B cell (primary cell): ENCODE measurements at places on chromosomes 6 and 20. TPM values are rescaled to one million over a fixed set of nuclear protein-coding genes. Genes with fewer than 3 reads are reported as not detected.

DNA sequence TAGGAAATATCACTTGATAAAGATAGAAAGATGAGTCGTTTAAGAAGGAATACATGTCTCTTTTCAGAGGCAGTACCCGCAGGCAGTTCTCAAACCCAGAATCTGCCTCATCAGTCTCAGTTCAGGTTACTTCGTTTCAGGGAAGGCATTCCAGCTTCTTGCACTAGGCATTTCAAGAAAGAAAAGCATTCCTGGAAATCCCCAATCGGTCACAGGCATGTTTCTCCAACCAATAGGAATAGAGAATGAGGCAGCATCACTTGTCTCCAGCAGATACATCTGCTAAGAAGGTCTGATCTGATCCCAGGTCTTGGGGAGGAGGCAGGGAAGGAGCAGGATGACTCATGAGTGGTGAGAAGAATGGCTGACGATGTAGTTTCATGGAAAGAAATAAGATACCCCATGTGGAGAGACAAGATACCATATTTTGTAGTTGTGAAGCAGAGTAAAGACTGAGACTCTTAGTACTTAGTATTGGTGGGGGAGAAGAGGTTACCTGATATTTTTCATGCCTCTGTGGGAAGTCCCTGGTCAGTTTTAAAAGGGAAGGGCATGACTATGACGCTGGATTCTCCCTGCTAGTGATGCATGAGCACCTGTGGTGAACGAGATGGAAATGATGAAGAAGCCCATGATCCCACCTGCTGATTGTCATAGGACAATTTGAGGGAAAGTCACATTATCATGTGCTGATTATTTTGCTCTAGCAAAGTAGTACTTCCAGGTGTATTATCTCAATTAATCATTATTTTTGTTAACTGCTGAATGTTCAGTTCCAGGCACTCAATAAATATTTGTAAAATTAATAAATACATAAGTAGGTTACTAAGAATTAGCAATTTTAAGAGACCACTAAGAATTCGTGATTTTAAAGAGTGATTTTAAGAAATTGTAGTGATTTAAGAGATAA lies 20.3 kb upstream of the HLA-DRB1 start:
- peaks cover 53% of the 10 kb centered on the region for H3K4me1 ChIP-seq
- H3K36me3 ChIP-seq, result no peaks in the 10 kb centered on the region
- H3K27ac ChIP-seq, result peak overlapping the region; percentile 99

Gene PIM1
- 99.7 and 102 TPM in 2 replicates for total RNA-seq

DNA sequence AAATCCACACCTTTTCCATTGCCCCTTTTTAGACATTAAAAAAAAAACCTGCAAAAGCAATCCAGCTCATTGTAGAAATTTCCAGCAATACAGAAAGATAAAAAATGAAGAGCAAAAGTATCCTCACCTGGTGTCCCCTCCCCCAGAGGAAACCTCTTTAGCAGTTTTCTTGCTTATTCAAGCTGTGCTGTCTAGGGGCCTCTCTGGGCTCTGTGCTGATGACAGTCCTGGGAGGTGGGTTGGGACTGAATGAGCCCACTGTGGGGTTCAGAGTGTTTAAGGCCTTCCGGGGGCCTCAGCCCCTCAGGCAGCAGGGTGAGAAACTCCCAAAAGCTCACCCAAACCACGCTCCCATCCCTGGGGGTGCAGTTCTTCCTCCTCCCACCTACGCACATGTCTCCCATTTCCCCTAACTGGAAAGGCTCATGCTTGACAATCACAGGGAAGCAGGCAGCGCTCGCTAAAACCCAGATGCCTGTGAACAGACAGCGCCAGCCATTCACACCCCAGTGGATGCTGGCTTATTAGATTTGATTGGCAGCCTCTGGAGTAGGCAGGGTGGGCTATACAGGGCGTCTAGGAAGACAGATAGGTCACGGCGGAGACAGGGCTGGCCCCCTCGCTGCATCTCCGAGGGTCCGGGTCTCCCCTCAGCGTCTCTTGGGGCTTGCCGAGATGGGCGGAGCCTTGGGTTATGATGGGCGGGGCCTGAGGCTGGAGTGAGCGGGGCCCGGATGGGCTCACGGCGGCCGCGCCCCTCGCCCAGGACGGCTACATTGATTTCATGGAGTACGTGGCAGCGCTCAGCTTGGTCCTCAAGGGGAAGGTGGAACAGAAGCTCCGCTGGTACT lies 4.6 kb downstream of the GUCA1A start:
- H3K4me3 ChIP-seq, result no peak overlapping the region
- H3K27me3 ChIP-seq, result peaks cover 16% of the 10 kb centered on the region
- H3K27ac ChIP-seq, result no peak overlapping the region
- H3K36me3 ChIP-seq, result no peaks in the 10 kb centered on the region

DNA sequence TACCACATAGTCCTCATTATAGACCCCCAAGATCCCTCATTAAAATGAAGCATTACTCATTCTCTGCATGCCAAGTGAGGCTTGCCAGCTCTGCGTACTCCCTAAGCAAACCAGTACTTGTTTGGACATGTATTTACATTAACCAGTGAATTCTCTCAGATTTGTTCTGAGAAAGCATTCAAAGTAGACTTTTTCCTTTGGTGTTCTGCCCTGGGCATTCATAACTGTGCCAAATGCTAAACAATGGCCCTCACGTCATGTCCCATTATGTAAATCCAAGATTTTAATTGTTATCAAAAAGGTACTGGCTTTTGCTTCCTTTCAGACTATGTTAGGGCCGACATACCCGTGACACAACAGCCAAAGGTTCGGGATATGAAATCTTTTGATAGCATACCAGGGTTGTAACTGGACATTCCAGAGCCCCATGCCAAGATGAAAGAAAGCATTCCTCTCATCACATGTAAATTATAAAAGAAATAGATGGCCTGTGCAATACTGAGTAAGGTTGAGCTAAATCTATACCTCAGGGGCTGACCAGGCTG lies 164.2 kb downstream of the ADAT2 start:
- no peak overlapping the region for H3K27ac ChIP-seq
- no peaks in the 10 kb centered on the region for H3K4me1 ChIP-seq
- H3K36me3 ChIP-seq, result no peaks in the 10 kb centered on the region
- no peaks in the 10 kb centered on the region for H3K27me3 ChIP-seq
- H3K4me3 ChIP-seq, result no peak overlapping the region

DNA sequence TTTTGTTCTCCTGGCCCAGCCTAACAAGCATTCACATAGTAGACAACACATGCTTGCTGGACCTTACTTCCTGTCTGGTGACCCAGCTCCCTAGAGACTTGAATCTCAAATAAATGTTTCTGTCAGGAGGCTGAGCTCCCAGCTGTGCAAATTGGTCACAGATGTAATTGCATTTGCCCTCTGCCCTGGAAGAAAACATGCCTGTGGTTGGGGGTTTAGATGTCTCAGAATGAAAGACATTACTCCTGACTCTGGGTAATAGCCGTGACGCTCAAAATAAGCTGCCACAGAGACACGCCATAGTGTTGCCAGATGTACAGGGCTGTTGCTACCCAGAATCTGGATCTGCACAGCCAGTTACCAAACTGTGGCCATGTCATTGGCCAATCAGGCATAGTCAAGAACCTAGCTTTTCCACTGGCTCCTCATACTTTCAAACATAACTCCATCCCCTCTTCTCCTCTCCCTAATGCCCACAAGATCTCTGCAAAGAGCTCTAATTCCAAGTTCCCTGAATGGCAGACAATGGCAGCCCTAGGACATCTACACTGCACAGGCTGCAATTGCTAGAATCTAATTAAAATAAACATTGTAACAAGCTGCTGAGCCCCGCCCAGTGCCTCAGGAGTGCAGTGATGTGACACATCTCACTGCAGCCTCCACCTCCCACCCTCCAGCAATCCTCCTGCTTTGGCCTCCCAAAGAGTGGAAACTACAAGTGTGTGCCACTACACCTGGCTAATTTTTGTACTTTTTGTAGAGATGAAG lies 32.8 kb upstream of the GMPR start:
- H3K4me3 ChIP-seq, result no peak overlapping the region
- no peaks in the 10 kb centered on the region for H3K27me3 ChIP-seq
- no peaks in the 10 kb centered on the region for H3K36me3 ChIP-seq
- H3K4me1 ChIP-seq, result peaks cover 21% of the 10 kb centered on the region
- peak; percentile 86 for DNase-seq

Gene SLC12A5
- 0.32 TPM in 1 of 2 replicates, not detected in the other for total RNA-seq

GRCh38 chr20:3865152-3865886 lies 18.7 kb downstream of the MAVS start:
- H3K4me1 ChIP-seq, result no peaks in the 10 kb centered on the region
- H3K27ac ChIP-seq, result no peak overlapping the region
- no peak for DNase-seq
- H3K36me3 ChIP-seq, result peaks cover 64% of the 10 kb centered on the region
- no peak overlapping the region for H3K4me3 ChIP-seq
- H3K27me3 ChIP-seq, result no peaks in the 10 kb centered on the region

Gene CALHM4
- total RNA-seq, result not detected in 2 replicates

DNA sequence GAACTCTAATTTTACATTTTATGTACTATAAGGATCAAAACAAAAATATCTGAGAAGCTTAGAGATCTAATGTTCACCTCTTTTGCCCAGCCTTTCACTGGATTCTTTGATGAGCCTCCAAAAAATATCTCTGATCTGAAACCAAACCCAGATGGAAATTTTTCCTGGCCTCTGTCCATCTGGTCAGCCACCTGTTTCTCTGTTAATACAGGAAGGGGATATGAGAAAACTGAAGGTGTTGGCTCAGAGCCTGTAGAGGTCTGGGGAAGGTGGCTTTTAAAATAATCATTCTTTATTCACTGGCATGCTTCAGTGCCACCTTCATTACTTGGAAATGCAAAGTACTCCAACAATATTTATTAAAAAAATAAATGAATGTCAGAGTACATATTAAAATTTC lies 8.5 kb upstream of the MCM3 start:
- H3K36me3 ChIP-seq, result no peaks in the 10 kb centered on the region
- H3K27ac ChIP-seq, result no peak overlapping the region
- H3K27me3 ChIP-seq, result no peaks in the 10 kb centered on the region

Gene CST4
- not detected in 2 replicates for total RNA-seq

Gene PAK5
- total RNA-seq, result not detected in 2 replicates

DNA sequence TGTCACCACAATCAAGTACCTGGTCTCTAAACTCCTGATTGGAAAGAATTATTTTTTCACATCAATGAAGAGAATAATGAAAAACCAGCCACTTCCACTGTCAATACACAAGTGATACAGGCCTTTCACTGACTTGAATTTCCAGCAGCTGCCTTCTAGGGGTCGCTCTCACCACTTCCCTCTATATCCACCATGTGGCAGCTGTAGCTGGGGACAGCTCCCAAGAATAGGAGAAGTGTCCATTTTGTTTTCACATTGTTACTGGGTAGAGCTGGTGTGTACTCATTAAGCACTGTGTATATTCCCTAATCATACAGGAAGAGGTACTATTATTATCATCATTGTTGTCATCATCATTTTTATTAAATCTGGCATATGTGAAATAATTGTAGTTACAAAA lies 438.4 kb upstream of the SPTLC3 start:
- no peaks in the 10 kb centered on the region for H3K4me1 ChIP-seq
- H3K36me3 ChIP-seq, result no peaks in the 10 kb centered on the region
- DNase-seq, result no peak
- H3K4me3 ChIP-seq, result no peak overlapping the region

Gene MACROD2
- 5.3 TPM in 2 replicates for total RNA-seq

Gene GSTA3
- total RNA-seq, result not detected in 2 replicates

DNA sequence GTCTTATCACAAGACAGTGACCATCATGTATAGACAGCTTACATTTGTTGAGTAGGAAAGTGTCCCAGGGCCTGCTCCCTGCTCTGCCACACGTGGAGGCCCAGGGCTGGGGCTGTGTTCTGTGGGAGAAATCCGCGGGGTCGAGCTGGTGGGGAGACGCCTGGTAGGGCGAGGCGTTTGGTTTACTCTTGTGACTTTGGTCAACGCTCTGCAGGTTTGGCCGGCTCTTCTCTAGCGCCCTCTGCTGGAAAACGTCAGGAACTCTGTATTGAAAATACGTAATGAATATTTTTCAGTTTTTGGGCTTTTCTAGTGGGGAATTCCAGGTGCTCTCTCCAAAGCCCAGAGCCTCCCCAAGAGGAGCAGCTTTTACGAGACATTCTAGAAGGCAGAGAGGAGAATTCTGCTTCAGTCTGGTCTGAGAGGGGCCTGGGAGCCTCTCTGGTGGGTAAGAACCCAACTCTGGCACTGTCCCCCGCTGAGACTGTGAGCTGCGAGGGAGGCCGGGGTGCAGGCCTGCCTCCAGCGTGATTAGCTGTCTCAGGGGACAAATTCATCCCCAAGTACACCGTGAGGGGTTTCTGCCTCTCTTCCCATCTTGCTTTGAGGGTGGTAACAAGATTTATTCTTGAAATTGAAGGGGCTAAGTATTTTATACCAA lies 112.6 kb upstream of the RALGAPA2 start:
- no peaks in the 10 kb centered on the region for H3K27me3 ChIP-seq
- H3K36me3 ChIP-seq, result no peaks in the 10 kb centered on the region
- no peak overlapping the region for H3K4me3 ChIP-seq
- peak; percentile 61 for DNase-seq
- H3K27ac ChIP-seq, result no peak overlapping the region

GRCh38 chr6:104710543-104711335 lies 149.0 kb downstream of the HACE1 start:
- no peaks in the 10 kb centered on the region for H3K4me1 ChIP-seq
- H3K4me3 ChIP-seq, result no peak overlapping the region
- no peaks in the 10 kb centered on the region for H3K27me3 ChIP-seq
- DNase-seq, result no peak
- H3K27ac ChIP-seq, result no peak overlapping the region

Gene ENPP5
- total RNA-seq, result 0.68 and 1.0 TPM in 2 replicates

DNA sequence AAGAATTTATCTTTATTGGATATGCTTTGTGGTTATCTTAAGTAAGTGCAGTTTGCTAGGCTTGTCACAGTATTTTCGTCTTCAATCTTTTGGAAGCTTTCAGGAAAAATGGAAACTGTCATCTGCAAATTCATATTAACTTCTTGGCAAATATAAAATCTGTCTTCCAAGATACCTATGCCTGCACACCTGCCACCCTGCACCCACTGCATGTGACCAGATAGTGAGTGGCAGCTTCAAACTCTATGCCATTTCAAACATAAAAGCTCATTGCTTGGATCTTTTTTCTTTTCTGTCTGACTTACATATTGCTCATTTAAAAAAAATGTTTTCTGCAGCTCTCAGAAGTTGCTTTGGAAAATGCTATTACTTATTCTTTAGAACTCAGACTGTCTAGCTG lies 14.1 kb downstream of the OPRM1 start:
- no peak for DNase-seq
- H3K4me3 ChIP-seq, result no peak overlapping the region
- H3K4me1 ChIP-seq, result no peaks in the 10 kb centered on the region
- no peaks in the 10 kb centered on the region for H3K36me3 ChIP-seq
- H3K27me3 ChIP-seq, result no peaks in the 10 kb centered on the region

- DNase-seq, result no peak
- no peaks in the 10 kb centered on the region for H3K36me3 ChIP-seq
- H3K27me3 ChIP-seq, result peaks cover 20% of the 10 kb centered on the region
Observed at GRCh38 chr6:125742464-125743120, 6.8 kb upstream of the HEY2 start.
